Activated CD4-positive, alpha-beta T cell treated with anti-CD3 and anti-CD28 coated beads, Interleukin-2, amount 50 U/mL, for 16 hours (primary cell): ENCODE measurements at places on chromosomes 1 and 21.

DNA sequence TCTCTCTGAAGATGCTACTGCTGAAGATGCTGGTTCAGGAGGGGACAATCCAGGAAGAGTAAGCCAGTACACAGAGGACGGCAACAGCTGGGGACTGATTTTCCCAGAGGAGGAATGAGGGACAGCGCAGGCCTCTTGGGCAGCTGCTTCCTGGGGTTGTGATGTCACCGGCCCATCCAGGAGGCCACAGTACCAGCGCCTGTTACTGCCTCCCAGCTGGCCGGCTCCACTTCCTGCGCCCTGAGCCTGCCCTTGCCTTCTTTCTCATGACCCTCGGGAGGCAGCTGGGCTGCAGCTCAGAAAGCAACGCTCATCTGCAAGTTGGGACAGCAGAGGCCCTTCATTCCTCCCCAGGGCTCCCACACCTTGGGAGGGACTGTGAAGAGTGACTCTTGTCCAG, 21.9 kb upstream of the ID3 start:
- DNase-seq: no peak

DNA sequence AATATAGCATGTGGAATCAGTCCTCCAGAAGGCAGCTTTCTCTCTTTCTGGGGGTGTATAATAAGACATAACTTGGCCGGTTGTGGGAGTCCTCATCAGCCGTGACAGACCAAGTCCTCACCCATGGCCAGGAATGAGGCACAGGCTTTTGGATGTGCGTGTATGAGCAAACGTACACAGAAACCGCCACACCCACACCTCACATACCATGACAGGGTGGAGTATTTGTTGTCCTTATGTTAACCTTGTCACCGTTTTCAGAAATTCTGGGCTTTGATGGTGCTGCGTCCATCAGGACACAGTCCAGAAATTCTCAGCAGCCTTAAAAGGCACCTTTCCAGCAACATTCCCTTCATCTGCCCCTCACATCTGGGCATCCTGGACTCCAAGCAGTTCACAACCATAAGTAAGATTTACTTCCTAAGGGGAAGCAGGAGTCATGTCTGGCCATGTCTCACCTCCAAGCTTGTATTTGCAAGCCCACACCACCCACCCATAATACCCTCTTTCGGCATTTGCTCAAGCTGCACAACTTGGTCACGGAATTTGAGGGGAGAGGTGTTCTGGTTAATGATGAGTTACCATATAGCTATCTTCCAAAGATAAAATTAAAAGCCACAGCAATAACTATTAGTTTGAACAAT, 12.4 kb downstream of the C1orf116 start:
- DNase-seq: no peak

DNA sequence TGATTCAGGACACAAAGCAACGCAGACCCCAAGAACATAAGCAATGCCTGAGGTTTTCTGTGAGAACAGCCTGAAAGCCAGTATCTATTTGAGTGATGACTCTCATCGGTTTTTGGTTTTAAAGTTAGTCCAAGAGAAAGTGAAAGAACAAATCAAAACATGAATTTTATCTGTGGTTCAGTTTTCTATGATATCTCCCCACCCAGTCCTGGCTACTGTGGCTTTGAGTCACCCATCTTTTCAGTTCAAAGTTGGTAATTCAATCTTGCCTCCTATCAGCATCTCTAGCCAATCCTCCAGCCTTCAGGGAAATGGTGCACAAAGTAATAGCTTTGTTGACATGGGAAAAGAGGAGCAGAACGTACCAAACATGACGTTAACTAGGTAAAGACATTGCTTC, 40.5 kb upstream of the KRTAP19-8 start:
- peak; percentile 70 for DNase-seq

GRCh38 chr1:43936431-43937151, 3.0 kb downstream of the ARTN start:
- DNase-seq: no peak

- DNase-seq: no peak
Measured at GRCh38 chr1:59596432-59596831, 218.3 kb upstream of the HOOK1 start.

DNA sequence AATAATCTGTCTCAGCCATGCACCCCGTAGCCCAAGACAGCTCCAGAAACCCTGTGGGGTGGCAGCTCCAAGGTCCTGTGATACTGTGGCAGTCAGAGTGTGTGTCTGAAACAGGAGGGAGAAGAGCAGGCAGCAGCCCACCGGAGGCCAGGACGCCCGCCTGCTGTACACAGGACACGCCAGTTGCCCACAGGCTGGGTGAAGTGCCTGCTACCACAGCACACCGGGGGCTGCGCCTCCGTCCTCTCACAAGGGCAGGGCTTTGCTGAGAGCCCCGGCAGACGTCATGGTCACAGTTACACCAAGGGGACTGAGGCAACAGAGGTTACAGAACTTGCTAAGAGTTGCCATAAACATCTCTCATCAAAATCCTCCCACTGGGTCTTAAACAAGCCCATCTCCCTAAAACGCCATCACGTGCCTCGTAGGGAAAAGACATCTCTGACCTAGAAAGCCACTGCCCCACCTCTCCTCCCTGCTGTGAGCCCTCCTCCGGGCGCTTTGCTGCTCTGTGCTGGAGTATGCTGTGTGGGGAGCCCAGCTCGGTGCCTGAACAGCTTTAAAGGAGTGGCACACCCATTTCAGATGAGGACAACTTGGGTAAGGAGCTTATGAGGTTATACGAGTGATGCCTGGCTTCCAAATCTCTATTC, 5.3 kb downstream of the C1orf174 start:
- no peak for DNase-seq

- DNase-seq: peak; percentile 75
Measured at GRCh38 chr1:18907021-18907916, 4.9 kb upstream of the ALDH4A1 start.

- no peak for DNase-seq
Measured at GRCh38 chr1:227892489-227893299, 55.0 kb downstream of the WNT9A start.

DNA sequence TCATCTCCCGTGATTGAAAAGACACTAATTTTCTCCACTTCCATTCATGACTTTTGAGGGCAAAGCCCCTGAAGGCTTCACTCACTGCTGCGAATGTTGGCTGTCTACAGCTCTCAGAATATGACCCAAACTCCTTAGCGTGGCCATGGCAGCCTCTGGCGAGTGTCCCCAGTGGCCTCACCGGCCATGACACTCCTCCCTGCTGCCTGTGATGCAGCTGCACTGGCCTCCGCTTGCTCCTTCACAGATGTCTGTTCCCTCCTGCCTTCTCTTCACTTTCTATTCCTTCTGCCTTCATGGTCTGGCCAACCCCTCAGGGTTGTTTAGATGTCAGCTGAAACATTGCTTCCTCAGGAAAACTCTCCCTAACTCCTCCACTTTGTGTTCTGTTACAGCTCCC, 30.8 kb upstream of the PTPRF start:
- DNase-seq: no peak

DNA sequence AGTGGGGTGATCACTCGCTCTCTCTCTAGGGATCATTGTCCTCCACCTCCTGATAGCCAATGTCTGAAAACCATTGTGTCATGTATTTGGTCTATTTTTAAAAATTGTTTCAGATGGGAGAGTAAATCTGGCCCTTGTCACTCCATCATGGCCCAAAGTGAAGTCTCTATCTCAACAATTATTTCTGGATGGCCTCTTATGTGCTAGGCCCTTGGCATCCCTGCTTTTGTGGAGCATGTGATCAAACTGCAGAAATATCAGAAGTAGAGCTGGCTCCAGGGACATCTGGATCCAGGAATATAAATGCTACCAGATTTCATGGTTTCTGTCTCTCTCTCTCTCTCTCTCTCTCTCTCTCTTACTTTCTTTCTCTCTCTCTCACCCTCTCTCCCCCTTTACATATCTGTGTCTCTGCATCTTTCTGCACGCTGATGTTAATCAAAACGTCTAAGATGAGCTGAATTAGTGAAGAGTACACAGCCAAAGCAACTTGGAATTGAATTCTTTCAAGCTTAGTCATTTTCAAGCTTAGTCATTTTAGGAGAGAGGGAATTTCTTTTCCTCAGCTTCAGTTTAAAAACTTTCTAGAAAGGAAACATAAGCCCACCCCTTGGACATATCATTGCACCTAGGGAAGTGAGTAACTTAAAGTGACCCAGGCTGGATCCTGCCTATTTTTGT, 47.4 kb upstream of the DOCK7 start:
- DNase-seq: no peak

GRCh38 chr1:113904293-113904673, 316 bp downstream of the AP4B1 start:
- DNase-seq: no peak

DNA sequence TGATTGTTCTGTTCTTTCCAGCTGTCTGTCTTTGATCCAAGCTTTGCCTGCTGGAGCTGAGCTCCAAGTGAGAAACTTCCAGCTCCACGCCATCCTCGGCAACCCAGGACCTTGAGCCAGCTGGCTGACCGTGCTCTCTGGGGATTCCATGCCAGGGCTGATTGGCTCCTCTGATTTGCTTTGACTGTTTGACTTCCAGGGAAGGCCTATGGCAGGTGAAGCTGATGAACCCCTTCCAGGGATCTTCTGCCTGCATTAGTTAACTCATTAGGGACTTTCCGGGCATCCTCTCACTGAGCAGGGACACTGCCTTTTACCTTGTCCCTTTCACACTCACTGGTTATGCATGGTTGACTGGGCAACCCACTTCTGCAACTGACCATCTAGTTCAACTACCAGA, 406.1 kb downstream of the RPS6KC1 start:
- DNase-seq: no peak

DNA sequence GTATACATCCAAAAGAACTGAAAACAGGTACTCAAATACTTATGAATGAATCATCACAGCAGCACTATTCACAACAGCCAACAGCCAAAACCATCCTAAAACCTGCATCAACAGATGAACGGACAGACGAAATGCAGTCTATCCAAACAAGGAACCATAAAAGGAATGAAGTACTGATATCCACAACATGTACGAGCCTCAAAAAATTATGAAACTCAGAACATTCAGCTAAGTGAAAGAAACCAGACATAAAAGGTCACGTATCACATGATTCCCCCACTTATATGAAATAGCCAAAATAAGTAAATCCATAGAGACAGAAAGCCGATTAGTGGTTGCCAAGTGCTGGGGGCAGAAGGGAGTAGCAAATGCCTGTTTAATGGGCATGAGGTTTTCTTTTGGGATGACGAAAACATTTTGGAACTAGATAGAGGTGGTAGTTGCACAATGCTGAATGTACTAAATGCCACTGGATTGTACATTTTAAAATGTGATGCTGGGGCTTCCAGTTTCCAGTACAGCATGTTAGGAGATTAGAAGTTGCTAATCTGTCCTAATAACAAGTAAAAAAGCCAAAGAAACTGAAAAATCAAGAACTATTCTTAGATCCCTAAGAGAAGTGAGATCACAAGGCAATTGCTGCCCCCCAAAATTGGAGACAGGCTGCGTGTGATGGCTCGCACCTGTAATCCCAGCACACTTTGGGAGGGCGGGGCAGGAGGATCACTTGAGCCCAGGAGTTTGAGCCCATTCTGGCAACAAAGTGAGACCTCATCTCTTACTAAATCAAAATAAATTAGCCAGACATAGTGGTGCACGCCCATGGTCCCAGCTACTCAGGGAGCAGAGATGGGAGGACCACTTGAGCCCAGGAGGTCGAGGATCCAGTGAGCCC, 25.3 kb downstream of the CLSTN1 start:
- DNase-seq: no peak

GRCh38 chr21:37987668-37988067, 71.4 kb upstream of the KCNJ6 start:
- no peak for DNase-seq

GRCh38 chr21:45941717-45942546, 39.6 kb upstream of the COL6A1 start:
- no peak for DNase-seq

- DNase-seq: no peak
Measured at GRCh38 chr1:46492871-46493270, 3.2 kb downstream of the DMBX1 start.

DNA sequence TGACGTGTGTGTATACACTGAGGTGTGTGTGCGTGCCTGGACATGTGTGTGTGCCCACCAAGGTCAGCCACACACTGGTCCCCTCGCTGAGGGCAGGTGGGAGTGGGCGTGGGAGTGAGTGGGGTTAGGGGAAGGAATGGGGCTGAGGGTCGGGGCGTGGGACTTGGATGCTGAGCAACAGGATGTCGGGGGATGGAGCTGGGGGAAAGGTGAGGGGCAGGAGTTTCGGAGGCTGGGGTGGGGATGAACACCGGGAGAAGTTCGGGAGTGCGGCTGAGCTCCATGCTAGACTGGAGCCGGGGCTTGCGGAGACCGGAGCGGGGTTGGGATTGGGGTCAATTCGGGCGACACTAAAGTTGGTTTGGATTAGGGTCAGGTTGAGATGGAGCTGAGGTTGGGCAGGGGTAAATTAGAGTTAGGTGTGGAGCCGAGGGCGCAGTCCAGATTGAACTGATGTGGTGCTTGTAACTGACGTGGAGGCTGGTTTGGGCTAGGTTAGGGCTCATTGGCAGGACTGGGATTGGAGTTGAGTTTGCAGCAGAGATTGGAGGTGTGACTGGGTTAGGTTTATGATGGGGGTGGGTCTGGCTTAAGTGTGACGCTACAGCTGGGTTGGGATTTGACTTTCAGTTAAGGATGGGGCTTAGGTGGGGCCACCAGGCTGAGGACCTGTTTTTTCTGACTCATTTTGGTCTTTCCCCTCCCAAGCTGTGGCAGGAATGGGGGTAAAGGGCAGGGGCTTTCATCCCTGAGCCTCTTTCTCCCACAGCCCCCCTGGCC, 3.3 kb upstream of the GUCA2A start:
- no peak for DNase-seq

GRCh38 chr1:31517301-31517700, 59.0 kb upstream of the TINAGL1 start:
- DNase-seq: no peak

DNA sequence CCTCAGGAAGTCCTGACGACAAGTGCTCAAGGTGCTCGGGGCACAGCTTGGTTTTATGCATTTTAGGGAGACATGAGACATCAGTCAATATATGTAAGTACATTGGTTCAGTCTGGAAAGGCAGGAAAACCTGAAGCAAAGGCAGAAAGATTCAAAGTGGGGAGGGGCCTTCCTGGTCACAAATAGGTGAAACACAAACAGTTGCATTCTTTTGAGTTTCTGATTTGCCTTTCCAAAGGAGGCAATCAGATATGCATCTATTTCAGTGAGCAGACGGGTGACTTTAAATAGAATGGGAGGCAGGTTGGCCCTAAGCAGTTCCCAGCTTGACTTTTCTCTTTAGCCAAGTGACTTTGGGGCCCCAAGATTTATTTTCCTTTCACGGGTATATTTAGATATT, 8.9 kb upstream of the RNF187 start:
- DNase-seq: no peak

DNA sequence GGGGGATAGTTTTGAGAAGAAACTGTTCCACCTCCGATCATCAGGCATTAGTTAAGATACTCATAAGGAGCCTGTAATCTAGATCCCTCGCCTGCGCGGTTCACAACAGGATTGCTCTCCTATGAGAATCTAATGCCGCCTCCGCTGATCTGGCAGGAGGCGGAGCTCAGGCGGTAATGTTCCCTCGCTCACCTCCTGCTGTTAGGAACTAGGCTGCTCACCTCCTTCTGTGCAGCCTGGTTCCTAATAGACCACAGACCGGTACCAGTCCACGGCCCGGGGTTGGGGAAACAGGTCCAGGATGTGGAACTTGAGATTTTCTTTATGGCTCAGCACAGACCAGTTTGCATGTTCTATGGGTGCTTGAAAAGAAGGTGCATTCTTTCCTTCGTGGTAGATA, 27.2 kb upstream of the FAM3B start:
- DNase-seq: no peak

GRCh38 chr1:192183788-192184187, 25.5 kb downstream of the RGS18 start:
- DNase-seq: no peak

- no peak for DNase-seq
Measured at GRCh38 chr1:11134251-11134897, 34.7 kb upstream of the EXOSC10 start.
